ENCODE measurements at places on chromosomes 7 and 10.

DNA sequence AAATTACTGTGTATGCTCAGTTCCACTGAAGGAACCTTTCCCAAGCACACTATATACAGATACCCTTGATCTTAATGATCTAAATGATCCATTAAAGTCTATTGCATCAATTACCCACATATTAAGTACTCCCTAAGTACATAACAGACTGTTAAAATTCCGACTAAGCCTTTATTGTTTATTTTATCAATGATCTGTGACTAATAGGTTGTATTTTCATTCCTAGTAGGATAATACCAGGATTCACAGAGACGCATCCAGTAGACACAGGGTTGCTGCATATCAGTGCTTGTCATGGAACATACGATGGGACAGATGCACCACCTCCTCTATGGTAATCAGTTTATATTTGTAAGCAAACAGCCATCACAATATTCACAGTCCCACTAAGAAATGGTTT lies 159.6 kb upstream of the SLC26A5 start:
- no peak for DNase-seq

- DNase-seq, result peak; percentile 34
These were observed at the start of gene CRTAC1 for GRCh38 chr10:98030093-98030821. TSS of gene CRTAC1 (minus strand) at chr10:98030621. CDS start at chr10:98030472, 149 bp downstream.

- no peak for DNase-seq
These were observed 111.0 kb upstream of the ANLN start for GRCh38 chr7:36278620-36279172.

DNA sequence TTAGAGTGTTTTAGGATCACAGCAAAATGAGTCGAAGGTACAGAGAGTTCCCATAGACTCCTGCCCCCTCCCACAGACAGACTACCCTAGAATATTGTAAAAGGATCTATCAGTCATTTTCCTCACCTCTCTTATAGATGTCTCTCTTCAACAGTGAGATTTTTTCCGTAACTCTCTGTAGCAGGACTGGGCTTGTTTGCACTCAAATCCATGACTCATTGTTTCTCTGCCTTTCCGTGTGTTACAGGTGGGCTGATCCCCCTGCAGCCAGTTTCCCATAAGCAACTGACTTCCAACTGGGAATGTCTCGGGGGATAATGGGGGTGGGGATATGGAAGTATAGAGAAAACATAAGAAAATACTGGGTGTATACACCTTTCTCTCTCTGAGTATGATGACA lies 921.0 kb downstream of the GATA3 start:
- DNase-seq, result no peak

- DNase-seq, result no peak
These were observed 244.0 kb upstream of the CXCL12 start for GRCh38 chr10:44628921-44629320.
